Hypothalamus (tissue), 51 donors: ENCODE measurements at places on chromosomes 1 and 21.

DNA sequence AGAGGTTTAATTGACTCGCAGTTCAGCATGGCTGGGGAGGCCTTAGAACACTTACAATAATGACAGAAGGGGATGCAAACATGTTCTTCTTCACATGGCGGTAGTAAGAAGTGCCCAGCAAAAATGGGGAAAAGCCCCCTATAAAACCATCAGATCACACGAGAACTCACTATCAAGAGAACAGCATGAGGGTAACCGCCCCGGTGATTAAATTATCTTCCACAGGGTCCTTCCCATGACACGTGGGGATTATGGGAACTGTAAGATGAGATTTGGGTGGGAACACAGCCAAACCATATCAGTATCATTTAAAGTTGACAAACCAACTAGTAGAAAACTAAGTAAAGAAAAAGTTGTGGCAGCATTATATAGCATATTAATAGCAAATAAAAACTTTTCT, 71.3 kb upstream of the DNAJC6 start:
- DNase-seq, result no peak

GRCh38 chr1:1292851-1293250, 12.6 kb downstream of the SCNN1D start:
- no peak for DNase-seq

GRCh38 chr1:115291741-115292140, 46.3 kb downstream of the NGF start:
- DNase-seq, result no peak

DNA sequence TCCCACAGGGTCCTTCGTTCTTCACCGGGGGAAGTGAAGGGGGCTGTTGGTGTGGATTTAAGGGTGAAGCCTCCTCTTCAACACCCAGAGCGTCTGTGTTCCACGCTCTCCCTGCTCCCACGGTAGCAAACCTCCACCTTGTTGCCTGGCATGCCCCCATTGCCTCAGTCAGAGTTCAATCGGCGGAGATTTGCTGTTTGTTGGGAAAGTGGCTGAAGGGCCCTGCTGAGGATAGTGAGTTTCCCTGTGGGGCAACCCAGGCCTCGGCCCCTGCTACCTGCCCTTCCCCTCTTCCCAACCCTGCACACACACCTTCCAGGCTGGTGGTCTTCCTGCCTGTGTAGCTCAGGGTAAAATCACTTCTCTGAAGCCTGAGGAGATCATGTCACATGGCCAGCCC, 60.5 kb downstream of the TOR1AIP2 start:
- no peak for DNase-seq

DNA sequence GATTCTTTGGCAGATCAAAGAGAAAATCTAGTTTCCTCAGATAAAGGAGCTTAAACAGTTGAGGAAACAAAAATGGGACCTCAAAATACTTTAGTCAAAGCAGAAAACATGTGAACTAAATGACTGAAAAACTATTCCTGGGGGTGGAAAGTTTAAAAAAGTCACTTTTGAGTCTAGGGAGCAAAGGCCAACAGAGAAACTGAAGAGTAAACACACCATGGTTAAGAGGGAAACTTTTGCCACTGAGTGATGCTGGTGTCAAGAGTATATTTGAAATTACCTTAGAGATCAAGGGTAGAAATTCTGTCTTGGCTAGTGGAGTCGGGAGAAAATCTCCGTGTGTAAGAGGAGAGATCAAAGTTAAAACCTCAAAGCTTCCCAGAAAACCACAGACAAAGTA, 501.2 kb upstream of the ADGRL4 start:
- DNase-seq, result no peak

DNA sequence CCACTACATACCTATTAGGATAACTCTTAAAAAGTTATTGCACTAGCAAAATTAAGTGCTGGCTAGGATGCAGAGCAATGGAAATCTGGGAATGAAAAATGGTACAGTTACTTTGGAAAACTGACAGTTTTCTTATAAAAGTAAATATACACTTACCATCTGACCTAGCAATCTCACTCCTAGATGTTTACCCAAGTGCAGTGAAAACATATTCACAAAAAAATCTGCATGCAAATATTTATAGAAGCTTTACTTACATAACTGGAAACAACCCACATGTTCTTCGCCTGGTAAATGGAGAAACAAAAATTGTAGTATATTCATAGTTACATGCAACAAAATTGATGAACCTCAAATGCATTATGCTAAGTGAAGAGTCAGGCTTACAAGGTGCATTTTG, 12.9 kb upstream of the FLG2 start:
- no peak for DNase-seq

DNA sequence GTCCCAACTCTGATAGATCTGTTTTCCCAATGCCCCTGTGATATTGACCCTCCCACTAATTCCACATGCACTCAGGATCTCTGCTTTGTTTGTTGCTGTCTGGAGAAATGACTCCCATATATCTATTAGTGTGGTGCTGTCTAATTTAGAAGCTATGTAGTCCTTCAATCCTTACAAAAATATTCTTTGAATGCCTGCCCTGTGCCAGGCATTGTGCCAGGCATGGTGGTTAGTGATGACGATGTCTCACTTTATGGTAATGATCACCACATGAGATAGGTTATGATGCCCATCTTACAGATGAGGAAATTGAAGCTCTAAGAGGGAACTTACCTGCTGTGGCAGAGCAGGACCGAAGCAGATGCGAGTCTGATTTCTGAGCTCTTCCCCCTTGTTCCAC, 12.9 kb downstream of the MYOG start:
- DNase-seq, result no peak

- no peak for DNase-seq
These were observed 10.1 kb downstream of the GPATCH2 start for GRCh38 chr1:217620814-217621213.

- DNase-seq, result no peak
These were observed 170.4 kb downstream of the VAV3 start for GRCh38 chr1:107794571-107794970.

- DNase-seq, result no peak
These were observed 559.5 kb upstream of the CHRM3 start for GRCh38 chr1:238826891-238827290.
